Foreskin keratinocyte (primary cell): ENCODE measurements at places on chromosomes 3 and 15. TPM values are rescaled to one million over a fixed set of nuclear protein-coding genes. Genes with fewer than 3 reads are reported as not detected.

CLN6 gene
- 27.5 and 29.8 TPM in 2 replicates for total RNA-seq

NTRK3 gene
- not detected in 2 replicates for total RNA-seq

CPLX3 gene
- total RNA-seq = not detected in 2 replicates

SOX2 gene
- total RNA-seq = 0.07 and 0.32 TPM in 2 replicates

CCDC174 gene
- 12.3 and 13.0 TPM in 2 replicates for total RNA-seq

TMEM207 gene
- not detected in 2 replicates for total RNA-seq

ANKRD63 gene
- total RNA-seq = not detected in 2 replicates

THSD4 gene
- 44.0 and 56.5 TPM in 2 replicates for total RNA-seq

PLXNA1 gene
- 76.1 and 82.6 TPM in 2 replicates for total RNA-seq

RETNLB gene
- not detected in 2 replicates for total RNA-seq

KBTBD8 gene
- 4.4 and 4.5 TPM in 2 replicates for total RNA-seq

LSAMP gene
- 0.04 TPM in 1 of 2 replicates, not detected in the other for total RNA-seq

GRCh38 chr3:197737319-197737649 lies 580 bp upstream of the RUBCN start:
- DNase-seq = no peak

GRCh38 chr3:127652246-127652995 lies 20.3 kb upstream of the ABTB1 start:
- DNase-seq = no peak

DNA sequence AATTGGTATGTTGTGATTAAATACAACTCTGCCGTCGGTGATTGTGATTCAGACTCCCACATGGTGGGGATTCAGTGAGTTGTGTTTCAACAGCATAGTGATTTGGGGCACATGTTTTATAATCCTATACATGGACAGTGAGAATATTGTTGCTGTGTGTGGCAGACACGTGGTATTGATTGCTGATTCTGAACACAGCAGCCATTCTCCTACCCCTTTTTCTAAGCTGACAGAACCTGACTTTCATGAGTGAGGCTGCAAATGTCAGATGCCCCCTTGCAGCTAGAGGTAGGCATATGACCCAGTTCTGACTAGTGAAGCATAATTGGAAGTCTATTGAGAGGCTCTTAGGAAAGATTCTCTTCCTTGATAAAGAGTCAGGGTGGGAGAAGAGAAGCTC lies 155.0 kb upstream of the STRIT1 start:
- DNase-seq = no peak

GRCh38 chr3:194077602-194078001 lies 58.3 kb upstream of the HES1 start:
- DNase-seq = no peak

GRCh38 chr3:126308394-126309125 lies 48.6 kb downstream of the KLF15 start:
- DNase-seq = no peak

- peak; percentile 18 for DNase-seq
Measured at GRCh38 chr15:27601239-27601960, 497.7 kb downstream of the OCA2 start.

DNA sequence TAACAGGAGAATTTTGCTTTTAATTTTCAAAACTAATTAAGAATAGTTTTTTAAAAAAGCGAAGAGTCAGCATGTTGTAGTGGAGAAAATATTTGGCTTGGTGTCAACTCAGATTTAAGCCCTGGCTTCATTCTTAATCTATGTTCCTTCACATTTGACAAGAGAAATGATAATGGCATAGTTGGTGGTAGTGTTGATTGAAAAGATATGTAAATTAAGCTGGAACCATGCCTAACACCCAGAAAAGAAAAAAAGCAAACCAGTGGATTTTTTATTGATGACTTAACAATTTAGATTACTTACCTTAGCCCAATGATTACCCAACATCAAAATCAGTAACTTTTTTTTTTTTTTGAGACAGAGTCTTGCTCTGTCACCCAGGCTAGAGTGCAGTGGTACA lies 27.4 kb downstream of the TCAIM start:
- no peak for DNase-seq

DNA sequence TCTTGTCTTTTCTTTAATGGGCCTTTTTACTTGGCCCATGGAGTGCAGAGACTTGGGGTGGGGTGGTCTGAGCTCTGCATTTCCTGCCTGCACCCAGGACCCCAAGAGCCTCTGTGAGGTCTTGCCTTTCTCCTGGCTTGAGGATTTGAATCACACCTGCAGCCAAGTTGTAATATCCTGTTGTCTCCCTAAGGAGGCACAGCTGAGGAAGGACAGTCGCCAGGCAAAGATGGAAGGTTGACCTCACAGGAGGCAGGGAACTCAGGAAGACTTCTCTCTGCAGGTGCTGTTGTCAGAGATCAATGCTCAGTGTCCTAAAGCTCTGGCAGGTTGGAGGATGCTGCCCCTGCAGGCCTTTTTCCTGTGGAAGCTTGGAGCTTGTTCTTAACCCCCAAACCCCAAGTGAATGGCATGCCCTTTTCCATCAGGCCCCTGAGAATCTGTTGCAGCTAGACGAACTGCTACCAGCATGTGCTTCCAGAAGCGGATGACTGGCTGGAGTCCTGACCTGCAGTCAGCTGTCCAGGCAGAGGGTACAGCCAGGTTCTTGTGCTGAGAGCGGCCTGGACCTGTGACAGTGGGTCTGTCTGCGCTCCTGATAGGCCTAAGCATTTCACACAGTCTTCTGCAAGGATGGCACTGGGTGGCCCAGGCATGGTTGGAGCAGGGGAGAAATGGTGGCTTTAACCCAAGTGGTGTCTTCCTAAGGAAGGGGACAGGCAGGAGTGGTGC lies 120.0 kb downstream of the EEFSEC start:
- DNase-seq = no peak

GRCh38 chr3:168155303-168155702 lies 59.6 kb upstream of the GOLIM4 start:
- DNase-seq = no peak

- no peak for DNase-seq
Measured at GRCh38 chr3:37124435-37124834, 49.9 kb downstream of the LRRFIP2 start.

- DNase-seq = no peak
Measured at GRCh38 chr15:47609693-47610092, 107.6 kb upstream of the SEMA6D start.

GRCh38 chr3:71156062-71156665 lies 427.4 kb downstream of the FOXP1 start:
- peak; percentile 76 for DNase-seq

DNA sequence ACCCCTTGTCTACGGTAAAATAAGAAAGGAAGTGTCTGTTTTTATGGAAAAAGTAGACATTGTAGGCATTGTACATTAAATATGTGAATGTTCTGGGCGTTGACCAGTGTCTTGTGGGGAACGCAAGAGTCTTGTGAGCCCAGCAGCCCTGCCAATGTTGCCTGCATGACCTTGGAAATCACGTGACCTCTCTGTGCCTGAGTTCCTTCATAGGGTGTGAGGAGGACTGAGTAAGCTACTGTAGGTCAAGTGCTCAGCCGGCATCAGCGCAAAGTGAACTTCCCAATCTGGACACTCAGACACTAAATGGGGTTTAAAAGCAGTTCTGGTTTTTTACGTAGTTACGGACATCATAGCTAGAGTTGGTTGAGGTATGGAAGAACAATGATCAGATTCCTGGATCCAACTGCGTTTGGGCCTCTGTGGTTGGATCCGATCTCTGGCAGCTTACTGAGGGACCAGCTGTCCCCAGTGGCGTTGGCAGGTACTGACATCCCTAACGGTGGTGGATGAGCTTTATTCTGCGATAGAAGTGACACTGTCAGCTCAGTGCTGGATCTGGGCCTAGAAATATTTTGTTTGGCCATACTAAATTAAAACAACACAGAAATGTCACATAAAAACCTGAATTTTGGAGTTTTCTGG lies 63.8 kb downstream of the SPSB4 start:
- DNase-seq = no peak

DNA sequence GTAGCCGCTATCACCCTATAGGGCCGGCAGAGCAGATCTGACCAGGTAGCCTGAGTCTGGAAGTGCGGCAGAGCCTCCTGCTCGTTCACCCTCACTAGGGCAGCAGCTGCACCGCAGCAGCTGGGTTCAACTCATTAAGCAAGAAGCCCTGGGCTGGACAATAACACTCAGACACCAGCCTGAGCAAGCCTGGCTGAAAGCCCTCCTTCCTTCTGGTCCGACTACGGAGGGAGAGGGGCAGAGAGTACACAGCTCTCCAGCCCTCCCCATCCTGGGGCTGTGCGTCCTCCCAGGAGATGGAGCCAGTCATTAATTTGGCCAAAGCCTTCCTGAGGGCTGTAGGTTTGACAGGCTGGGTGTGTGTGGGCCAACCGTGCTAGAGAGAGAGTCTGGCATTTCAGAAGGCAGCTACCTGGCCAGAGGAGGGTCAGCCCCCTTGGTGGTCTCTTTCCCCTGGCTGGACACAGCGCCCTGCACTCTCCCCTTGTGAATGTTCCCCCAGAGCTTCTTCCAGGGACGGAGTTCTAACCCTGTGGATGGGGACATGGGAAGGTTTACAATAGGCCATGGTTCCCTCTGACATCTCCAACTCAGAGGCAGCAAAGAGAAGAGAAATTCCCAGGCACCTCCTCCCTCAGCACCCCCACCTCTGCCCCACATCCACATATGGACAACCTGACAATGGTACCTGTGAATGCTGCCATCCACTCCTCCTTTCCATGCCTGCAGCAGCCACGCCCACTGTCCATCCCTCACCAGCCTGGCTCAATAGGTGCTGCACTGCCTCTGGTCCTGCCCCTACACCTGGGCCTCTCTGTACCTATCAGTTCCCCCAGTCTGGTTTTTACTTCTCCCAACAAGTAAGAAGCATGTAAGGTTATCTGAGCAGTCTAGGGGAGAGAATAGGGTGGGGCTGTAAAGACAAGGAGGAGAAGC lies 6.5 kb downstream of the CHRNB4 start:
- DNase-seq = no peak

DNA sequence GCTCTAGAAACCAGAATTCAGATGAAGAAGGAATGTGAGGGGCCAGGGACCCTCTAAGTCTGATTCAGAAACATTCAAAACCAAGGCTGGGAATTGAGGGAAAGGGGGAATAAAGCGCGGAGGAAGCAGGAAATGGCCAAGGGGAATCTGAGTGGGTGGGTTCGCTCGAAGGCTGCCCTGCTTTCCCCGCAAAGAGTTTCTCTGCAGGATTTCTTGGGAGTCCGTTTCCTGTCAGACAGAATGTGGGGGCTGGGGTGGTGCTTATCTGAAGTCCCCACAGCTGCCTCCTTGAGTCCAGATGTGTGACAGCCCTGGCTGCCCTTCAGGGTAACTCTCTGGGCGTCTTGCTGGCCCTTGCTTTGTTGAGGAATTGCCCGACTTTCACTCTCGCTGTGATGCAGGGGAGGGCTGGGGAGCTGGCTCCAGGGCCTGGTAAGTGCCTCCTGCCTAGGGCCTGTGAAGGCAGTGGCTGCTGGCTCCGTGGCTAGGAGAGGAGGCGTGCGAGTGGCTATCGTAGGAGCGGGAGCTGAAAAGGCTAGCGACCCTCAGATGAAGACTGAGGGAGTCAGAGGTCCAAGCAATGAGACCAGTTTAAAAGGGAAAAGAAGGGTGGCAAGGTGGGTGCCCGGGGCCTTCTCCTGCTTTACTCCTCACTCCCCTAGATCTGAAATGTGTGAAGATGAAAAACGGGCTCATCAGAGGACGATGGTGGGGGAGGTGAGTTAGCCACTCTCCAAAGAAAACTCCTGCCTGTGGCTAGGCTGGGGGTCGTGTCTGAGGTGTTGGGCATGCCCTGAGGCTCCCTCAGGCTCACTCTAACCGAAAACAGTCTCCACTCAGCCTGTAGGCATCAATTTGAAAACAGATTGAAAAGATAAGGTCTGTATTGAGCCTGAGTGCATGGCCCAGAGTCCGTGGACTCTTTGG lies 143.9 kb upstream of the UMPS start:
- no peak for DNase-seq

DNA sequence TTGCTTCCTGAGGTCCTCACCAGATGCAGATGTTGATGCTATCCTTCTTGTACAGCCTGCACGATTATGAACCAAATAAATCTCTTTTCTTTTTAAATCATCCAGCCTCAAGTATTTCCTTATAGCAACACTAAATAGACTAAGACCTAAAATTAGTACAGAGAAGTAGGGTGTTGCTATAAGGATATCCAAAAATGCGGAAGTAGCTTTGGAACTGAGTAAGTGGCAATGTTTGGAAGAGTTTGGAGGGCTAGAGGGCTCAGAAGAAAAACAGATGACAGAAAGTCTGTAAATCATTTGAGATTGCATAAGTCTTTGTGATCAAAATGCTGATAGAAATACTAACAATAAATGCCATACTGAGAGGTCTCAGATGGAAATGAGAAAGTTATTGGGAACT lies 894.9 kb downstream of the DIPK2A start:
- DNase-seq = no peak

DNA sequence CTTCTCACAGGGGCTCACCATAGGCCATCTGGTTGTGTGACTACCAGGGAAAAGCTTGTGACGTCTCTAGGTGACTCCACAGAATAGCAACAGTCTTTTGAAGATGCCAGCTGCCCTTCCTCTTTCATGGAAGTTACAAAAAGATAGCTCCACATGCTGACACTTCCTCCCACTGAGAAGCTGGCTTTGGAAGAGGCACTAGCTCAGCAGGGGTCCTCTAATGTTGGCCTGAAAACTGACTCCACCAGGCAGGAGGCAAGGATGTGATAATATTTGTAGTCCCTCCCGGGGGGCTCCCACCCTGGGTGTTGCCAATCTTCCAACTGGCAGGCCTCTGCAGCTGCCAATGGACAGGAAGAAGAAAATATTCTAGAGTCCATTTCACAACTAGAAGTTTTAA lies 343.5 kb downstream of the NEK10 start:
- no peak for DNase-seq

DNA sequence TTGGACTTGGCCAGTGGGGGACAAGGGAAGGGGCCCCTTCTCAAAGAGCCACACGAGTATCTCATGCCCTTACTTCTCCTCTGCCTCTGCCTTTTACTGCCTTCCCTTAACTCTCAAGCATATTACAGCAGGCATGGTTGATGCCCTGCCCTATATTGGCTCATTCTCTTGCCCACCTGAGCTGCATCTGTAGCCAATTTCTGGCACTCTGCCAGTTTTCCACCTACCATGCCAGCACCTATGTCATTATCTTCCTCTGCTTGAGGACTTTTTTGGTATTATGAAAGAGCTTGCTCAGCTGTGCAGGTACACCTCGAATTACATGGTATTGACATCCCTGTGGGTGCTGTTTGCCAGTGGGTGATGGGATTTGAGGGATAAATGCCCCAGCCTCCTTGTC lies 181.8 kb downstream of the OXSM start:
- DNase-seq = no peak

GRCh38 chr3:112048911-112049310 lies 14.4 kb downstream of the TMPRSS7 start:
- no peak for DNase-seq

DNA sequence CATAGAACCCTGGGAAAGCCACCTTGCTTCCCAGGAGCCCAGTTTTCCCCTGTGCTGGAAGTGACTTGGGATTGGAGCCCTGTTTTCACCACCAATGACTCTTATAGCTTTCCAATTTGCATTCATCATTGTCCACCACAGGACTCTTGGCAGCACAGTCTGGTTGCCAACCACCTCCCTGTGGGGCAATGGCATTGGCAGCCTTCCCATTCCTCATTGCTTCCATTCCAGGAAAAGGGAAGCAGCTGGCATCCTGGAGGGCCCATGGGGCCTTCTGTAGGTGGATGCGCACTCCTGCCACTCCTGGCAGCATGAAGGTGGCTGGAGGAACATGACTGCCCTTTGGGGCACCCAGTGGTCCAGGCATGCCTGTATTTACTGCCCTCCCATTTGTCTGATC lies 57.7 kb downstream of the FEM1B start:
- no peak for DNase-seq
